CD8-positive, alpha-beta memory T cell (primary cell): ENCODE measurements at places on chromosomes 1 and 21.

- DNase-seq: no peak
Measured at GRCh38 chr1:203401199-203401877, 50.4 kb upstream of the FMOD start.

- no peak for DNase-seq
Measured at GRCh38 chr1:78102916-78103315, 57.1 kb downstream of the GIPC2 start.

DNA sequence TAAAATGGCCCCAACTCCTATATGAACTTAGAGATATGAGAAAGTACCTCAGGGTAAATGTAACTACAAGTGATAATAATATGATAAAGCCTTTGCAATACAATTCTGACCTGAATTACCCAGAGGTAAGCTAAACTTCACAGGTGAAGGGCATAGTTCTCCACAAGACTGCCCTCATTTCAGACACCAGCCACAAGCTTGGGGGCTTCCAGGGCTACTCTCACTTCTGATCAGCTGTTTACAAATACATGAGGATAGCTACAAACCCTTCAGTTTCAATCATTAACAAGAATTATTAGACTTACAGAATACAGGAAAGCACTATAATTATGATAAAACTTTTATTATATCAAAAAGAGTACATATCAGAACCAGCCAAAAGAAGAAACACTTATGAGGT, 18.7 kb upstream of the DPH5 start:
- no peak for DNase-seq

DNA sequence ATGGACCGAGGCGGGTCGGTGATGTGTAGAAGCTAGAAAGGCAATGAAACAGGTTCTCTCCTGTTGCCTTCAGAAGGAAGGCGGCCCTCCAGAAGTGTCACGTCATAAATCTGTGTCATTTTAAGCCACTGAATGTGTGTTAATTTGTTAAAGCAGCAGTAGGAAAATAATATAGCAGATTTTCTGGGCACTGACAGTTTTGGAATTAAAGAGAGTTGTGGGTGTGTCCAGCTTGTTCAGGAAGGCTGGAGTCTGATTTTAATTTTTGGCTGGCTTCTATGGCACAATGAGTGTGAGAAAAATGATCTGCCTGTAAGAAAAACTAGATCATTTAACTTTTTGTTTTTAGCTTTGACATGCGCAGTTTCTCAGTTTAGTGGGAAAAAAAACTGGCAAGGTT, 177.3 kb downstream of the EDEM3 start:
- DNase-seq: no peak

GRCh38 chr1:226875641-226876295, 5.4 kb downstream of the PSEN2 start:
- DNase-seq: no peak
